NCI-H1930 (cell line): ENCODE measurements at places on chromosomes 16 and 17.

- no peak for DNase-seq
Observed at GRCh38 chr17:73856556-73856955, 212.3 kb upstream of the SDK2 start.

GRCh38 chr17:38777641-38778250 lies 21.6 kb downstream of the PIP4K2B start:
- DNase-seq: no peak

- DNase-seq: no peak
Observed at GRCh38 chr17:78828470-78829185, 12.0 kb downstream of the USP36 start.

GRCh38 chr17:3826191-3826590 lies 19.9 kb downstream of the NCBP3 start:
- no peak for DNase-seq

DNA sequence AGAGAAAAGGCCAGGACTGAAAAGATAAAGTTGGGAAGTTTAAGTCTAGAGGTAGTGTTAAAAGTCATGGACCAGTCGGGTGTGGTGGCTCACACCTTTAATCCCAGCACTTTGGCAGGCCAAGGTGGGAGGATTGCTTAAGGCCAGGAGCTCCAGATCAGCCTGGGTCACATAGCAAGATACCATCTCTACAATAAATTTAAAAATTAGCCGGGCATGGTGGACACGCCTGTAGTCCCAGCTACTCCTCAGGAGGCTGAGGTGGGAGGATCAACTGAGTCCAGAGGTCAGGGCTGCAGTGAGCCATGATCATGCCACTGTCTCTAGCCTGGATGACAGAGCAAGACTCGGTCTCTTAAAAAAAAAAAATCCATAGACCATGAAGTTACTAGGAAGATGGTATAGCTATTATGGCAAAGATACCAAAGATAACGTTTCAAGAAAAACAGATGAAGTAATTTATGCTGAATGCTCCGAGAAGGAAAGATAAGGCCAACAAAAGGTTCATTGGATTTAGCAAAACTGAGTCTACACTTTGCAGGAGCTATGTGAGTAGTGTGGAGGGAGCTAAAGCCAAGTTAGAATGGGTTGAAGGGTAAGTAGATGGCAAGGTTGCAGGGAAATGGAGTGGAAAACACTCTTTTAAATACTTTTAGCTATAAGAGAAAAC lies 11.7 kb downstream of the TRIM37 start:
- DNase-seq: no peak

DNA sequence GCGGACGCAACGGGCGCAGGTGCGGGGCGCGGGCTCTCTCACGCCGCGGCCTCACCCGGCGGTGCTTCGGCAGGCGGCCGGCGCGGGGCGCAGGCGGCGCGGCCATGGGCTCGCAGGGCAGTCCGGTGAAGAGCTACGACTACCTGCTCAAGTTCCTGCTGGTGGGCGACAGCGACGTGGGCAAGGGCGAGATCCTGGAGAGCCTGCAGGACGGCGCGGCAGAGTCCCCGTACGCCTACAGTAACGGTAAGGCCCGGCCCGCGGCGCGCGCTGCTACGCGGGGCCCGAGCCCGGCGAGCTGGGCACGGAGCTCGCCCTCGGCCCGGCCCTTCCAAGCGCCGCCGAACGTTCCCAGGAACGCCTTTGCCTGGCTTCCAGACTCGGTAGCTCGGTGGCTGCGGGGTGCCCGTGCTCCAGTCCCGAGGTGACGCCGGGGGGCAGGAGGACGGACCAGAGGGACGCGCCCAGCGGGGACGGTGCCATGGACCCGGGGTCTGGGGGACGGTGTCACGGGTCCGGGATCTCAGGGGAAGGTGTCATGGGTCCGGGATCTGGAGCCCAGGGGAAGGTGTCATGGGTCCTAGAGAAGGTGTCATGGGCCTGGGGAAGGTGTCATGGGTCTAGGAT lies 435 bp downstream of the RAB40C start:
- DNase-seq: no peak

GRCh38 chr17:44334727-44335126 lies 10.1 kb upstream of the SLC25A39 start:
- no peak for DNase-seq

GRCh38 chr17:70091696-70092095 lies 16.7 kb downstream of the KCNJ16 start:
- no peak for DNase-seq

DNA sequence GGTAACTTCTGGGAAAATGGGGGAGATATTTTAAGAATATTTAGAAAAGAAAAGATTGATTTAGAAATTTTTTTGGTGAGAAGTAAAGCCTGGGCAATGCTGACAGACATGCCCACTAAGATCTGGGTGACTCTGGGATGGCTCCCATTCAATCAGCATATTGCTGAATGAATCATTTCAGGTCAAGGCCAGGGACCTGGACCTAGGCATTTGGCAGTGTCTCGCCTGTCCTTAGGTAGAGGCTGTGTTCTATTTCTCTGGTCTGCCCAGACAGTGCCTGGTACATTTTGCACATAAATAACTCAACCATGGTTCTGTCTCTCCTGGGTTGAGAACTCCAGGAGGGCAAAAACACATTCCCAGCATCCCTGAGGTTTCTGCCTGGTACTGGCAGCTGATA lies 39.9 kb downstream of the SMPD3 start:
- DNase-seq: no peak

- no peak for DNase-seq
Observed at GRCh38 chr16:3771513-3771912, 54.2 kb upstream of the TRAP1 start.

GRCh38 chr17:51813784-51814174 lies 344.7 kb downstream of the CA10 start:
- DNase-seq: no peak

DNA sequence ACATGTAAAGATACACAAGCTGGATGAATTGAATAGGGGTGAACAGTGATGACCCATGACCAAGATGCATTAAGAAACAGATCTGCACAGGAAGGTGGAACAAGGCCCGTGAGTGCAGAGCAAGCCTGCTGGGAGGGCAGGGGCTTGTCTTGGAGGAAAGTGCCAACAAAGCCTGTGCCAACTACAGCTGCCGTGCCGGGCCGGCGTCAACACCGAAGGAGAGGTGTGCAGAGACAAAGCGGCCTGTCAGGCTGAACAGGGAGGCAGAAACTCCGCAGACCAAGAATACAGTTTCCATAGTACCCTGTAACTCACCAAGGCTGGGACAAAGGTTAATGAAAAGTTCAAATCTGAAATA lies 46.7 kb downstream of the ANKRD11 start:
- DNase-seq: no peak

DNA sequence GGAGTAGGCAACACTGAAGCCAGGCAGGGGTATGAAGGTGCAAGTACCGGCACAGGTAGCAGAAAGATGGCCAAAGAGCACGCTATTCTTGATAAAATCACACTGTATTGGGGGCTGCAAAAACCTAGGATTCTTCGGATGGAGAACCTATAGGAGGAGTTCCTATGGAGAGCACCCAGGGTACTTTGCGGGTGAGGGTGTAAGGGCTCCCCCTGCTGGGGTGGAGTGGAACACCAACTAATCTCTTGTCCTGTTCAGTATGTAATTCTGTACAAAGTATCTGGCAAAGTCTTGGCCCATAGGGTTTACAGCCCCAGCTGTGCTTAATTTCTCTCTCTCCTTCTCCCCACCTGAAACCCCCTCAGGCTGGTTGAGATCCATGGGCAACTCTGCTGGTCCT lies 393.1 kb upstream of the ASIC2 start:
- no peak for DNase-seq

- DNase-seq: no peak
Observed at GRCh38 chr17:7427549-7427948, 1.1 kb upstream of the SPEM3 start.

DNA sequence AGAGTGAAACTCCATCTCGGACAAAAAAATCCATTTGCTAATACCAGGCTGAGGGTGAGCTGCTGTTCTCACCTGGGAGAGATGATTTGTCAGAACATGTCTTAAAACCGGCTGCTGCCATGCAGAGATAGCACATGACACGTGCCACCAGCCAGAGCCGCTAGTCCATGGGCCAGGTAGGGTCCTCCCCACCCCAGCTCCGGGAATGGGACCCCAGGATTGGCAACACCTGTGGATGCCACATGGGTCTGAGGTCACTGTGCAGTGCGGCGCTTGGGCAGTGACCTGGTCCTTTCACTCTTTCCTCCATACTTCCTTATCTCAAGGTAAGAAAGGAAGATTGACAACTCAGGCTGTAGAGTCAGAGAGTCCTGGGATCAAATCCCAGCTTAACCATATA lies 393.3 kb upstream of the TNRC6C start:
- DNase-seq: no peak

- no peak for DNase-seq
Observed at GRCh38 chr17:11645426-11645825, 47.2 kb downstream of the DNAH9 start.

- DNase-seq: no peak
Observed at GRCh38 chr16:17302214-17302613, 168.5 kb downstream of the XYLT1 start.

DNA sequence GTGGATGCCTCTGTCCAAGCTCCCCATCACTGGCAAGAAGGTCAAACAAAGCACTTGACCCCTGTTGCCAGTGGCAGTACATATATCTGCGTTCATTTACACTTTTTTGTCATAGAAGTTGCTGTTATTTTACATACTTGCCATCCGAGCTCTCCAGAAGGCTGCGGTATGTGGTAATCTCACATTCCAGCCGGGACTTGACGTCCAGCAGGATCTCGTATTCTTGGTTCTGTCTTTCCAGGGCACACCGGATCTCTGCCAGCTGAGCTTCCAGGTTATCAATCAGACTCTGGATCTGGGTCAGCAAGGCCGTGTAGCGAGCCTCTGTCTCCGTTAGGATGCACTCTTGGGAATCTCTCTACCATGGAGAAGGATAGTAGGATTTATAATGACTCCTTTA lies 6.6 kb downstream of the KRT39 start:
- no peak for DNase-seq

GRCh38 chr16:60143348-60143705 lies 1409.2 kb upstream of the GOT2 start:
- DNase-seq: no peak

DNA sequence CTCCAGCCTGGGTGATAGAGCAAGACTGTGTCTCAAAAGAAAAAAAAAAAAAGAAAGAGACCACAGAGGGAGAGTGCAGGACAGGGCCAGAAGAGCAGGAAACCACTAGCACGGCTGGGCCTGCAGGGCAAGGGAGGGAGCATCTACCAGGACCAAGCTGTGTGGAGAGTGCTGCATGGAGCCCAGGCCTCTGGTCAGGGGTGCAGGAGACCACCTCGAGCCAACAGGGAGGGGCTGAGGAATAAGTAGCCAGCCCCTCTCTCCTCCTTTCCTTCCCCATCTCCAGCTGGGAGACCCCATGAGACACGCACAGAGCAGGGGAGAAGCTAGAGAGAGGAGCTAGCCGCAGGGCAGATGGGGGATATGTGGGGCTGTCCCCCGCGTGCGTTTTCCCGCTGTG lies 67.0 kb upstream of the DNAH17 start:
- DNase-seq: no peak

DNA sequence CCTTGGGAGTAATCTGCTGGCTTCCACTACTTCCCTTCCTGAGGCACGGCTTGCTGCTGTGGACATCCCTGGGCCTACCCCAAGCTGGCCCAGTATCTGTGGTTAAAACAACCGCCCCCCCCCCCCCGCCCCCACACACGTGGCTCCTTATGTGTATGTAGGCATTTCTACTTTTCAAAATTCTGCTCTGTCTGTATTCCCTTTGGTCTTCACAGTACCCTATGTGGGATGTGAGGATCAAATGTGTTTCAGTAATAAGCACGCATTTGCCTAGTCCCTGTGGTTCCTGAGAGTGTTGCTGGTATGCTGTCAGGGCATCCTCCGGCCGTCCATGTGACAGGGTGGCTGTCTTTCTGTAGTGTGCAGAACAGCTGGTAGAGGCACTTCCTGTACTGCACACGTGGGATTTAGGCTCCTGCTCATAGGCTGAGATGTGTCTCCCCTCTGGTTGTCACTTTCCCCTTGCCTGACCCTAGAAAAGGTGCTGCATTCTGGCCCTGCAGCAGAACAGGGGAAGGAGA lies 2.2 kb downstream of the NT5M start:
- no peak for DNase-seq

GRCh38 chr16:47310792-47311211 lies 150.1 kb downstream of the ITFG1 start:
- DNase-seq: no peak

- no peak for DNase-seq
Observed at GRCh38 chr17:40550608-40551007, 14.7 kb downstream of the CCR7 start.

- DNase-seq: no peak
Observed at GRCh38 chr16:60077861-60078260, 1343.7 kb upstream of the GOT2 start.

- DNase-seq: no peak
Observed at GRCh38 chr17:69418535-69418934, 4.0 kb downstream of the MAP2K6 start.

- no peak for DNase-seq
Observed at GRCh38 chr16:67883872-67884261, 818 bp upstream of the NRN1L start.

GRCh38 chr17:81590121-81590520 lies 38.0 kb upstream of the FAAP100 start:
- DNase-seq: no peak

DNA sequence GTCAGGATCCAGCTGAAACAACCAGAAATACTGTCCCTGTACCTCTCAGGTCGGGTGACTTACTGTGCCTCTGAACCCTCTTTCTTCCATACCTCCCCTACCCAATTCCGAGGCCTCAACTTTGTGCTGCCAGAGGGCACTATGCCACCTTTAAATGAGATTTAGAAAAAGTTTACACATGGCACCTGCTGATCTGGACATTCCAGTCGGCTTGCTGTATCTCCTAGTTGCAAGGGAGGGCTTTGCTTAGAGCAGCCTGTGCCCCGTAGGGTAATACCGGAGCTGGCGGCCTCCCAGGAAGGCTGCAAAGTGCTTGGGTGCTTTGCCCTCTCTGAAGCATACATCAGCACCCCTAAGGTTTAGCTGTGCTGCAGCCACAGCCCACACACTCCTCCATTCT lies 306.0 kb upstream of the RBFOX1 start:
- DNase-seq: no peak

DNA sequence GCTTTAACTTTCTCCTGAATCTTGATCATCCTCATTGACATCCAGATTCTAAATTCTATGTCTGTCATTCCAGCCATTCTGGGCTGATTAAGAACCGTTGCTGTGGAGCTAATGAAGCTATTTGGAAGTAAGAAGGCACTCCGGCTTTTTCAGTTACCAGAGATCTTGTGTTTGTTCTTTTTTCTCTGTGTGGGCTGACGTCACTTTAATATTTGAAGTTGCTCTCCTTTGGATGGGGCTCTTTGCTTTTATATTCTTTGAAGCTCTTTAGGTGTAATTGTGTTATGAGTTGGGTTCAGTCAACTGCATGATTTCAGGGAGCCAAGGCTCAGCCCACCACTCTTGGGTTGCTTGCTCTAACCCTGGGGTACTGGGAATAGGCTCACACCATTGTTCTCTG lies 460.6 kb downstream of the CDH8 start:
- no peak for DNase-seq
